ENCODE measurements at places on chromosomes 5 and 9.

DNA sequence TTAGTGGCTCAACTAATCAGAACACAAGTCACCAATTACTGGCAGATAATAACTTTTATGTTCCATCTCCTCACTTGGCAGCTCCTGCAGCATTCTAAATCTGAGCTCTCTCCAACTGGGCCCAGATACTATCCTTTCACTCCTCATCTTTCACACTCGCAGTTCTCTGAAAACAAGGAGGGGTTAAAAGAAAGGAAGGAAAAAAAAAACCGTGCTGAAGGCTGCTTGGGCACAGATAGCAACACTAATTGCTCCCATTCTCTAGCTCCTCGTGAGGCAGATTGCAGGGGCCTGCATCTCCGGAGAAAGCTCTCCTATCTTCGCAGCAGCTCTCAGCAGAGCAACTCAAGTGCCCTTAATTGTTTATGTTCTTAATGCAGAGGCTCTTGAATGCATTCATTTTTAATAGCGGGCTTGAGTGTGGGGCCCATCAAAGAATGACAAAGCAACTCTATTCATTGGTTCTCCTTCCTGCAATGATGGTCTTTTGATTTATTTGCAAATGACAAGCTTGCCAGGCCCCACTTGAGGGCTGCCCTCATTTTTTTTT is 23.9 kb downstream of the TLE1 start:
- DNase-seq: no peak

GRCh38 chr9:98251551-98251950 is 3.9 kb downstream of the TBC1D2 start:
- DNase-seq: no peak

- DNase-seq: no peak
Measured at GRCh38 chr5:95804736-95805539, 17.6 kb downstream of the GLRX start.

DNA sequence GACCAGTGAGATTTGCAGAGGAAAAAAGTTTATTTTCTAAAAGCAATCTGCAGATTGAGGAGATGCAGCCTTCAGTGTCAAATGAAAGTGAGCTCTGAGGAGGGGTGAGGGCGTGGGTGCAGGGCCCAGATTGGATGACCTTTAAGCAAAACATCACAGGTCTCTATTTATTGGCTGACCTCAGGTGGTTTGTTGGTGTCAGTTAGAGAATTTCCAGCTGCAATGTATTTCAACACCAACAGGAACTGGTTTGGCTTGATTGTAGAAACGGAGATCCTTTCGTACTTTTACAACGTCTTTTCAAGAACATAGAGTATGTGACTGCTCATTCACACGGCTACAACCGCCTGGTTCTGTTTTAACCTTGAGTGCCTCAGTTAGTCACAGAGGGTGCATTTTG is 1069.1 kb downstream of the EFNA5 start:
- DNase-seq: no peak

DNA sequence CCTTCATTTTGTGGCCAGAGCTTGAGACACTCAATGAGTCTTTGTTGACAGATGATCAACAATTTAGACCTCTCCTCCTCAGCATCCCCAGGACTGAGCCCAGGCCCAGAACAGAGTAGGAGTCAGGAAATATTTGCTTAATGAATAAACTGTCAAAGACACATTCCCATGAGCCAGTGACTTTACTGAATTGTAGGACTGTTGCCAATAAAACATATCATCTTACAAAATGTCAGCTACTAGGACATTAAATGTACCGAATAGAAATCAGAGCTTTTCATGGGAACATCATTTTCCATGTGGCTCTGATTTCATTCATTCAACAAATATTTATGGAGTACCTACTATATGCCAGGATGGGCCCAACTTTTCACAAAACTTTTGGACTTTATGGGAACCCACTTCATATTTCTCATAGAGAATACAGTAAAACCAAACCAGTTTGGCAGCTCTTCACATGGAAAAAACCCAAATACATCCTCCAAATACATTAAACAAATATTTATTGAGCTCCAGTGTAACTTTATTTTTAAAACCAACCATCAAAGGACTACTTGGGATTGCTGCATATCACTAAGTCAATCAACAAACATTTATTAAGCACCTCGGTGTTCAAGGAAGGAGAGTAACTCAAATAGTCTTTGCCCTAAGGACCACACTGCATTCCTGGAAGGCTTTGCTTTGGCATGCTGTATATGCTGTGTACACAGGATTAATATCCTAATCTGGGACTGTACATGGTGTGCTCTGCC is 11.4 kb downstream of the VDAC1 start:
- DNase-seq: no peak

GRCh38 chr5:11251247-11251646 is 490.2 kb upstream of the DAP start:
- no peak for DNase-seq

DNA sequence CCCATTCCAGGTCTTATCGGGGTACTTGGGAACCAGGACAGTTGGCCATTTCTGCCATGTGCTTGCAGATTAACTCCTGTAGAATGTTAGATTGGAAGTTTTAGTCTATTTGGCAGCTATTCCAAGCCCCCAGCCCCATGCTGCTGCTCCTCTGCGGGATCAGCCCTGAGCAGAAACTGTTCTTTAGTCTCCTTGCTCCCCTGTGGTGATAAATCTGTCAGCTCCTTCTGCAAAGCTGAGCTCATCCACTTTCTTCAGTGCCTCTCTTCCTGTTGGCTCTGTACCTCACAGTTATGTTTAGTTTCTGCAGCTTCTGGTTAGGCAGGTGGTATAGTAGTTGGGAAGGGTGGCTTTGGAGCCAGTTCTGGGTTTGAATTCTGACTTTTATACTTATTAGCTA is 170.4 kb downstream of the GRIA1 start:
- DNase-seq: no peak

DNA sequence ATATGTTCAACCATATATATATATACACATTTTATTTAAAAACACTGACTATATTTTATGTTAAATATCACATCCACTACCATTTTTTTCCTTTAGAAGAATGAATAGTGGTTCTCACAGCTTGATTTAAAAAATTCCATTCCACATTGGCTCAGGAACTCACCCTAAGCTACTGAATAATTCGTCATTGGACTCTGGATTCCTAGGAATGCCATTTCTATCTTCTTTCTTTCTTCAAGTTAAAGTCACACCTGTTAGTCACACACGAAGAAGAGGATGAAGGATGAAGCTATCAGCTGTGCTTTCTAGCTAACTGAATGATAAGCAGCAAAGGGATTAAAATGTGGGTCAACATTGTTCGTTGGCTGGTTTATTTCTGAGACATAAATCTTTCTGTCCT is 7.9 kb downstream of the ELOVL7 start:
- no peak for DNase-seq

Measured in iPS DF 6.9 (cell line).